T-cell (primary cell): ENCODE measurements at places on chromosomes 3 and 15. TPM values are rescaled to one million over a fixed set of nuclear protein-coding genes. Genes with fewer than 3 reads are reported as not detected.

MEGF11 gene
- not detected for total RNA-seq

C2CD4B gene
- total RNA-seq: not detected

CNOT10 gene
- total RNA-seq: 39.4 TPM

SMCO1 gene
- total RNA-seq: not detected
